ENCODE measurements at places on chromosomes 4 and X.

DNA sequence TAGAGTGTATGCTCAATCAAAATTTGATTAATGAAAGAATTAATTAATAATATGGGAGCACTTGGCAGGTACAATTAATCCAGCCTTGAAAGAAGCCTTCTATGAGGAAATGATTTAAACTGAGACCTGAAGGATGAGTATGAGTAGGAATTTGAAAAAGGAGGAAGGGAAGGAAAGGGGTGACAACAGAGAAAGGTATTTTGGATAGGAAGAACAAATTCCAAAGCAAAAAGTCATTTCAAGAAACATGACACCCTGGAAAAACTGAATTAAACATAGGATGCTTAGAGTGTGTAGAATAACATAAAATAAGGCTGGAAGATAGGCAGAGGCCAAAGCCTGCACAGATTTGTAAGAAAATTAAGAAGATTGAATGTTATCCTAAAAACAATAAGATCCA is 29.6 kb downstream of the PHOX2B start:
- DNase-seq = no peak

- DNase-seq = peak; percentile 12
Measured at GRCh38 chr4:113181289-113182007, 132.0 kb downstream of the ANK2 start.

DNA sequence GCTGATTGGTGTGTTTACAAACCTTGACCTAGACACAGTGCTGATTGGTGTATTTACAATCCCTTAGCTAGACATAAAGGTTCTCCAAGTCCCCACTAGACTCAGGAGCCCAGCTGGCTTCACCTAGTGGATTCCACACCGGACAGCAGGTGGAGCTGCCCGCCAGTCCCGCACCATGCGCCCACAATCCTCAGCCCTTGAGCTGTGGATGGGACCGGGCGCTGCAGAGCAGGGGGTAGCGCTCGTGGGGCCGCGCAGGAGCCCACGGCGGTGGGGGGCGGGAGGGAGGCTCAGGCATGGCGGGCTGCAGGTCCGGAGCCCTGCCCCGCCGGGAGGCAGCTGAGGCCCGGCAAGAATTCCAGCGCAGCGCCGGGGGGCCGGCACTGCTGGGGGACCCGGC is 30.7 kb downstream of the MEPE start:
- DNase-seq = no peak

GRCh38 chr4:2042204-2042946 is 16.8 kb upstream of the NAT8L start:
- DNase-seq = peak; percentile 43

DNA sequence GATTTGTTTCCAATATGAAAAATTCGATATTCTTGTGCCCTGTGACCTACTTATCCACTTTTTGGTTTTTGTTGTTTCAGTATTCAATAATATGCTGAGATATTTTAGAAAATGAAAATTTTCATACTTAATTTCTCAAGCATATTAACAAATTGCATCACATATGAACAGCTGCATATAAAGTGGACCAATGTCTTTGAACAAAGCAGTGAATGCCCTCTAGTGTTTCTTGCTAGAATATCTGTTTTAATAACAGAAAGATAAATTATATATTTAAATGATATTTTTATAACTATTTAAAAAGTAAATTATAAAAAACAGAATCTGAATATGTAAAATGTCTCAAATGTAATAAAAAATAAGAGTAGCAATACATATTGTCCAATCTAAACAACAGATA is 31.7 kb upstream of the INTU start:
- no peak for DNase-seq

DNA sequence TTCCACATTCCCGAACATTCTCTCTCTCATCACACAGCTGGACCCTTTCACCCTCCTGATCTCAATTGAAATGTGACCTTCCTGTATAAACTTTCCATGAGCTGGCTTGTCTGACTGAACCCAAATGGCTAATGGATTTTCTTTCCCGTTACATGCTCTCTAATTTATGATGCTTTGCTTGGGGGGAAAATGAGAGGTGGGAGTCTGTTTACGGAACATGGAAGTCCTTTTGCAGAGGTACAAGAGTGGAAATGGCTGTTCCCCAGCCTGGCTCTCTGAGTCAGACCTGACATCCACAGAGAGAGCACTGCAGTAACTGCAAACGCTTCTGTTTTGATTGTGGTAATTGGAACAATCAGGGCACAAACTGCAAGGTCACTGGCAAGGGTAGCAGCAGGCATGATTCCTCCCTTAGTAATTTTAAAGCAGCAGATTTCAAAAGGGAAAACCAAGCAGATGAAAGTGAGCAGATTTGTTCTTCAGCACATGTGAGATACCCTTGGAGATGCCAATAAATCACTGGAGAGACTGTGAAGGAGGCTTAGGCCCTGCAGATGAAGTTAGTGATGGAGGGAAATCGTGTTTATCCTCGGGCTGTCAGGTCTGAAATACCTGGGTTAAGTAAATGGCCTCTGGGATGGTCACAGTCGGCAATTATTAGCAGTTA is 83.9 kb downstream of the SNCA start:
- no peak for DNase-seq

- no peak for DNase-seq
Measured at GRCh38 chrX:150779385-150779784, 86.2 kb downstream of the MTMR1 start.

- peak; percentile 50 for DNase-seq
Measured at GRCh38 chr4:158496030-158496741, 25.5 kb upstream of the RXFP1 start.

GRCh38 chrX:101749436-101749835 is 89.8 kb upstream of the ARMCX2 start:
- DNase-seq = no peak

DNA sequence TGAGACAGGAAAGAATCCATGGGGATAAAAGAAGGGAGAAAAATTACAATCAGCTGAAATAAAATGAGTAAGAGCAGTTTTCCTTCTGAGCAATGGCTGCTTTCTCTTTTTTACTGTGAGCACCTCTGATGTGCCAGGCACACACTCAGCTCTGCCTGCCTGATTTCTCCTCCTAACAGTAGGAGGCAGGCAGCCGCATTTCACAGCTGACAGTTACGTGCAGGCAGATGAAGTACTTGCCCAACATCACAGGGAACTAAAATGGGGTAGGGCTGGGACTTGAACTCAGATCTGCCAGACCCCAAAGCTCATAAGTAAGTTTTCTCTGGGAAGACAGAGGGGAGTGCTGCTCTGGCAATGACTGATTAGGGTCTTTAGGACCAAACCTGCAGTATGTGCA is 54.6 kb downstream of the C4orf50 start:
- no peak for DNase-seq

GRCh38 chr4:68152411-68152810 is 22.7 kb upstream of the TMPRSS11F start:
- DNase-seq = no peak

GRCh38 chr4:138005486-138005885 is 236.7 kb downstream of the SLC7A11 start:
- no peak for DNase-seq

DNA sequence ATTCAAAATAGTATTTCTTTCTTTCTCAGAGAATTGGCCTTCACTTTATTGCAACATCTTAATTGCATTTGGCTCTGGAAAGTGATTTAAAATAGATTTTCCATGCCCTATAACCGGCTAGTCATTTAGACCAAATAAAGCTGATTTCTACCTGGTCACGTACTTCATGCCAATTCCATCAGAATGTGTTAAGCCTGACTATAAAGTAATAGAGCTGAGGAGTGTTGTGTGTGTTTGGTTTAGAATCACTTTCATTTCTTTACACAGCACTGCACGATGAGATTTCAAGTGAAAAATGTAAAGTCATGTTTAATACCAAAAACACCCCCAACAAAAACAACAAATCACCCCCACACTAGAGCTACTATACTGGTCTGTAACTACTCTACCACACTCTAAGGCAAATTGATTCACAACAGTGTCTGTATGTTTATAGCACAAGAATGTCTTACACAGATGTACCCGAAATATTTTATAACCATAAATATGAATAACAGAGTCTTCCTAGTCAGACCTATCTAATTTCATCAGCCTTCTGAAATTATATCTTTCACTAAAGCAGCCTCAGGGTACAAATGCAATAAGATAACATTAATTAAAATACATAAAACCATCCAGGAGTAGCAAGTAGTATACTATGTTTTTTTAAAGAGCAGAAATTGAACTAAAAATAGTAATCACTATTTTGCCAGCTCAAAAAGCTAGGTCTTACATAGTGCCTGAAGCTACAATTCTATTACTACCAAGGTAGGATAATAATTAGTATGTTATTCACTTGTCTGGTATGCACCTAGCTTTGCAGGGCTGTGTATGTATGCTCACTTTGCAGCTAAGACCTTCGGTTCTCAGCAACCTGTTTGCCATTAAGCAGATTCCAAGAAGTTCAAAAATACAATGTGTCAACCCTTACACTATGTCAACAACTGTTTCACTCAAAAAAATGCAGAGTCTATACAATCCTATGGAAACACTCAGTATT is 28.4 kb downstream of the APBB2 start:
- no peak for DNase-seq

DNA sequence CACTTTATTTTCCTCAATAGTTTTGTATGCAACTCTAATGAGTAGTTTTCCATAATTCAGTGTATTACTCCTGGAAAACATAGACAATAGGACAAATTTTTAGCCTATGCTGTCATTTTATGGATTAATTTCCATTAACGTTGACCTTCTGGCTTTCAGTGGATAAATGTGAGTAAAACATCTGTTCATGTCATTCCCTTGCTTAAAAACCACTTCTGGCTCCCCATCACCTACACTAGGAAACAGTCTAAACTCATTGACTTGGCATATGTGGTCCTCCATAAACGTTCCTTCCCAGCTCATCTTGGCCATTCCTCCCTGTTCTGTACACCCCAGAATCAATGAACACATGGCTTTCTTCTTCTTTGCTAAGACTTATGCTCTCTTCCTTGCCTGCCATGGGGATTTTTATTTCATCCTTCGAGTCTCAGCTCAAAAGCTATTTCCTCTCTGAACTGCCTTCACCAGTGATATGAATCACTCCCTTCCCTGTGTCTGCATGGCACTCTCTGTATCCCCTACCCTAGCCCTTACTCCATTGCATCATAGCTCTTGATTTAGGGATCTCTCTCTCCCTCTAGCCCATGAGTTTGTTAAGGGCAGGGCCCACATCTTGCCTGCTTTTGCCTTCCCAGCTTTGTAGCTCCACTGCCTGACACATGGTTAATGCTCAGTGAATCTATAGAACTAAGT is 34.8 kb downstream of the DOCK11 start:
- no peak for DNase-seq

- DNase-seq = no peak
Measured at GRCh38 chr4:140082391-140082755, 71.6 kb downstream of the MAML3 start.

DNA sequence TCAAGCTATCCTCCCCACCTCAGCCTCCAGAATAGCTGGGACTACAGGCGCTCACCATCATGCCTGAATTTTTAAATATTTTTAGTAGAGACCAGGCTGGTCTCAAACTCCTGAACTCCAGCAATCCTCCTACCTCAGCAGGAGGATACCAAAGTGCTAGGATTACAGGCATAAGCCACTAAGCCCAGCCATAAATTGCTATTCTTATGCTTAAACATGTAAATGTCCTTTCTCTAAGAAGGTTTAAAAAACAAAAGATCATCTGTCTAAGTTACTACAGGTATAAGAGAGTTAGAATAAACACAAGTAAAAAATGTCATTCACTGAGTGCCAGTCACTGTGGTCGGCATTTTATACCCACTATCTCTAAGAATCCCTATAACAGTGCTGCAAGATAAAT is 28.3 kb downstream of the PRMT9 start:
- no peak for DNase-seq

GRCh38 chr4:153266988-153267387 is 62.7 kb downstream of the TRIM2 start:
- DNase-seq = no peak

DNA sequence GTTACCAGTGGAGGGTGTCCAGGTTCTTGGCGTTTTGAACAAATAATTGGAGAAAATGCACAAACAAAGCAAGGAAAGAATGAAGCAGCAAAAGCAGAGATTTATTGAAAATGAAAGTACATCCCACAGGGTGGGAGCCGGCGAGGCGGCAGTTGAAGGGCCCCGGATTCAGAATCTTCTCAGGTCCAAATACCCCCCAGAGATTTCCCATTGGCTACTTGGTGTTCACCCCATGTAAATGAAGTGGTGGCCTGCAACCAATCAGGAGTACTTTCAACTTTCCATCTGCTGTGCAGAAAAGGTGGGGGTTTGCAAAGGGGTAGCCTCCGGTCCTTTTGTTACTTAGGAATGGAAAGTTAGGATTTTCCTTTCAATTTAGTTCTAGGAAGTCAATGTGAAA is 1447.0 kb downstream of the C4orf33 start:
- no peak for DNase-seq

DNA sequence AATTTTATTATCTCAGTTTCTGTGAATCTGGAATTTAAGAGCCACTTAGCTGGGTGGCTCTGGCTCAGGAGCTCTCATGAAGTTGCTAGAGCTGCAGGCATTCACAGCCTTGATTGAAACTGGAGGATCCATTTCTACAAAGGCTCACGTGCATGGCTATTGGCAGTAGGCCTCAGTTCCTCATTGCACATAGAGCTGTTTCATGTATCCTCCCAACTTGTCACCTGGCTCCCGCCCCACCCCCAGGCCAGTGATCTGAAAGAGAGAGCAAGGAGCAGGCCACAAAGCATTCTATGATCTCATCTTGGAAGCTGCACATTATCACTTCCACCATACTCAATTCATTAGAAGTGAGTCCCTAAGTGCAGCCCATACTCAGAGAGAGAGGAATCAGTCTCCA is 18.5 kb upstream of the AP1AR start:
- no peak for DNase-seq

GRCh38 chr4:174080361-174080760 is 203.1 kb downstream of the FBXO8 start:
- DNase-seq = no peak

GRCh38 chr4:106369456-106370060 is 980 bp upstream of the GIMD1 start:
- DNase-seq = peak; percentile 9

- no peak for DNase-seq
Measured at GRCh38 chr4:9970399-9971011, 50.8 kb downstream of the SLC2A9 start.

GRCh38 chrX:140756941-140757340 is 47.4 kb downstream of the LINC00632 start:
- DNase-seq = no peak

DNA sequence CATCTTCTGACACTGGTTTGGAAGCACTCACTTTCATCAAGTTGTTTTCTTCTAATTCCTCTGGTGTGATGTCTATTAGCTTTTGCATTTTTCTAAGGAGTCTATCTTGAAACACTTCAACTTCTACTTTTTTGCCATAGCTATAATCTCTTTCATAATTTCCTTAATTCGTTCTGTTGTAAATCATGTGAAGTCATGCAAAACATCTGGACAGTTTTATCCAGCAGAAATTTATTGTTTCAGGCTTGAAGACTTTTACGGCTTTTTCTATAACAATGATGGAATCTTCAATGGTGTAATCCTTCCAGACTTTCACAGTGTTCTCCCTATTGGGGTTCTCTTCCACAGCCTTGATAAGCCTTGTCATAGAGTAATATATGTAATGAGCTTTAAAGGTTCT is 74.9 kb upstream of the PABPC4L start:
- DNase-seq = no peak

- DNase-seq = no peak
Measured at GRCh38 chr4:120291541-120291940, 224.9 kb upstream of the MAD2L1 start.

- DNase-seq = no peak
Measured at GRCh38 chr4:107689912-107690587, 30.0 kb downstream of the PAPSS1 start.

Data from HuH-7 (cell line).